Activated CD4-positive, alpha-beta memory T cell treated with anti-CD3 and anti-CD28 coated beads for 36 hours (primary cell): ENCODE measurements at places on chromosomes 13 and 19. TPM values are rescaled to one million over a fixed set of nuclear protein-coding genes. Genes with fewer than 3 reads are reported as not detected.
A peak's percentile ranks its signal among the peaks of the same experiment; 100 is the strongest.

The ZNF442 gene
- total RNA-seq = 2.3 TPM

The NLRP7 gene
- total RNA-seq = not detected

The LGALS4 gene
- total RNA-seq = 0.70 TPM

DNA sequence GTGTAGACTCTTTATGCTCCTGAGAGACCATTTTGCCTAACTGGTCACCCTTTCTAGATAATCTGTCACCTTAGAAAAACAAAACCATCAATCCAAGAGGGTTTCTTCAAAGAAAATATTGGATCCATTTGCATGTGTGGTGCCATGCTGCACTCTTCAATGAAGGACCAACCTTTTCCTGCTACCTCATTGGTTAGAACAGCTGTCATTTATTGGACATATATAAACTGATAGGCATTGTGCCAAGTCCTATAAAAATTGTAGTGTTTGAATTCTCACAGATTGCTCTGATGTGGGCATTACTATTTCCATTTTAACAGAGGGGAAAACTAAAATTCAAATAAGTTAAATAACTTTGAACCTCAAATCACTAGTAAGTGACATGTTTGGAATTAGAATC, 333.2 kb downstream of the MYO16 start:
- DNase-seq = no peak
- peaks cover 2% of the 10 kb centered on the region for H3K4me1 ChIP-seq
- no peaks in the 10 kb centered on the region for H3K36me3 ChIP-seq

GRCh38 chr13:27822873-27823311, 30.6 kb downstream of the GSX1 start:
- H3K36me3 ChIP-seq = no peaks in the 10 kb centered on the region
- peaks cover 53% of the 10 kb centered on the region for H3K27me3 ChIP-seq
- no peak overlapping the region for H3K4me3 ChIP-seq
- peaks cover 3% of the 10 kb centered on the region for H3K4me1 ChIP-seq
- no peak for DNase-seq

- DNase-seq = peak; percentile 74
- peak overlapping the region; percentile 95 for H3K4me3 ChIP-seq
- H3K27ac ChIP-seq = peak overlapping the region; percentile 99
- peaks cover 17% of the 10 kb centered on the region for H3K4me1 ChIP-seq
Measured at GRCh38 chr13:32314271-32315237, 609 bp downstream of the ZAR1L start.

GRCh38 chr19:57280962-57281400, 696 bp downstream of the ZNF460 start:
- peaks cover 36% of the 10 kb centered on the region for H3K4me1 ChIP-seq
- no peak overlapping the region for H3K4me3 ChIP-seq
- H3K36me3 ChIP-seq = peaks cover 44% of the 10 kb centered on the region

- no peaks in the 10 kb centered on the region for H3K36me3 ChIP-seq
- H3K4me1 ChIP-seq = no peaks in the 10 kb centered on the region
- H3K4me3 ChIP-seq = no peak overlapping the region
- H3K27ac ChIP-seq = no peak overlapping the region
- peaks cover 26% of the 10 kb centered on the region for H3K27me3 ChIP-seq
Measured at GRCh38 chr13:106520251-106521054, 15.0 kb downstream of the EFNB2 start.

- peaks cover 4% of the 10 kb centered on the region for H3K27me3 ChIP-seq
- H3K4me1 ChIP-seq = no peaks in the 10 kb centered on the region
- DNase-seq = no peak
- H3K27ac ChIP-seq = no peak overlapping the region
Measured at GRCh38 chr13:78976696-78977095, 317.7 kb upstream of the OBI1 start.
